Neural crest cell (in vitro differentiated cells): ENCODE measurements at places on chromosomes 3 and 15. TPM values are rescaled to one million over a fixed set of nuclear protein-coding genes. Genes with fewer than 3 reads are reported as not detected.

Gene RFTN1
- total RNA-seq = 1.9 and 2.0 TPM in 2 replicates

Gene SLC38A3
- 1.8 and 2.7 TPM in 2 replicates for total RNA-seq

Gene ZNF620
- total RNA-seq = 22.0 and 24.0 TPM in 2 replicates

Gene TICRR
- total RNA-seq = 43.0 and 44.9 TPM in 2 replicates

Gene PML
- 30.6 and 38.0 TPM in 2 replicates for total RNA-seq

Gene USP3
- total RNA-seq = 80.0 and 85.7 TPM in 2 replicates

Gene ATP8B4
- 0.18 TPM in 1 of 2 replicates, not detected in the other for total RNA-seq

Gene MYZAP
- 0.28 TPM in 1 of 2 replicates, not detected in the other for total RNA-seq

Gene SNRPA1
- 118 and 132 TPM in 2 replicates for total RNA-seq

GRCh38 chr15:72464251-72464650 lies 9.9 kb upstream of the ARIH1 start:
- DNase-seq = no peak

DNA sequence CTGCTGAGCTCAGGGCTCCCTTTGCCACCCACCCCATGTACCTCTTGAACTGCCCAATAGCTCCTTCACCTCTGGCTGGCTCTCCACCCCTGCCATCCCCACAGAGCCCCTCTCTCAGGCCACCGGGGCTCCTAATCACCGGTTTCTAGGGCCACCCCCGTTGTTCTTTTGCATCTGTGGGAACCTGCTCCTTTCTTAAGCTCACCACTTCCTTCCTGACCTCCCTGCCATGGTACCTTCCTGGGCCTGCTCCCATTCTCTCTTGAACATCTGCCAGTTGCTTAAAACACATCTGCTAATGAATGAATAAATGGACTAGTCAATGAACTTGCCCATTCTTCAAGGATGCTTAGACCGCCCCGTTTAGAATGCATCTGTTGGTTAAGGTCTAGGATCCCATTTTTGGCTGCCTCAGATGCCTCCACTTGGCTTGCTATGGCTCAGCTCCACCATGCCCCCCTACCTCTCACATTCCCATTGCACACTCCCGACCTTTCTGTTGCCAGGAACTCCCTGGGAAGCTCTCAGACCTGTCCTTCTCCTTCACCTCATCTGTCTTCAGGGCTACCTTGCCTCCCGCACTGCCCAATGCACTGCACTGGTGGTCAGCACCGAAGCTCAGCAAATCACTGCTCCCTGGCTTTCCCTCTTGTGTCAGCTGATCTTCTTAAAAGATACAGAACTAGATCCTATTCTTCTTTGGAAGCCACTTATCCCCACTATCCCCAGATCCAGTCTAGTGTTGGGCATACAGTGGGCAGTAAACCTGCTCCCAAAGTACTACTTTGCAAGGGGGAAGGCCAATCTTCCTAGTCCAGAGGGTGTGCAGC lies 9.1 kb downstream of the AMOTL2 start:
- DNase-seq = no peak

GRCh38 chr3:10495003-10495402 lies 10.4 kb downstream of the ATP2B2 start:
- no peak for DNase-seq

DNA sequence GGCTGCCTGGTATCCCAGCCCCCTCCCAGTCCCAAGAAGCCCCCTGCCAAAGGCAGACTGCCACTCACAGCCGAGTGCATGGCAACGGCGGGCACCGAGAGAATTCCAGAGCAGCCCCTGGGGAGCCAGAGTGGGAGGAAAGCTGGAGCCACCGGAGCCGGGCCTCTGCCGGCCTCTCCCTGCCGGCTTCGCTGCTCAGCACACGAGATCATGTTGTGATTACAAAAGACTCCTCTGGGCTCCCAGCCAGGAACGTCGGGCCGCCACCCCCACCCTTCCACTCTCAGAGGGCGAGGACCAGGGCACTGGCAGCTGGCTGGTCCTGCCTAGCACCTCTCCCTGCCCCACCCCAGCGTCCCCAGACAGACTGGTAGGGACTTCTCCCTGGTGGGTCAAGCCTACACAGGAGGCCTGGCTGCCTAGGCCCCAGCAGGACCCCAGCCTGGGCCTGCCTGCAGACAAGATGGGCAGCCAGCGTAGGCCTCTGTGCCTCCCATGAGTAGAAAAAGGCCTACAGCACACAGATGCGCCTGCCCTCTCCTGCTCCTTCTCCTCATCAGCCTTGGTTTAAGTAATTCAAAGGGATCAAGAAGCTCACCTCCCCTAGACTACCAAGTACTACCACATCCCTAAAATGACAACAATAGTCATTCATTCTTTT lies at the start of gene CCDC9B:
Gene CCDC9B (minus strand): TSS at position 200 of the 661 bp plus-strand sequence. CDS start 120 bp downstream, at position 80.
- DNase-seq = no peak

- no peak for DNase-seq
These were observed 18.8 kb downstream of the GNB4 start for GRCh38 chr3:179432451-179432850.

DNA sequence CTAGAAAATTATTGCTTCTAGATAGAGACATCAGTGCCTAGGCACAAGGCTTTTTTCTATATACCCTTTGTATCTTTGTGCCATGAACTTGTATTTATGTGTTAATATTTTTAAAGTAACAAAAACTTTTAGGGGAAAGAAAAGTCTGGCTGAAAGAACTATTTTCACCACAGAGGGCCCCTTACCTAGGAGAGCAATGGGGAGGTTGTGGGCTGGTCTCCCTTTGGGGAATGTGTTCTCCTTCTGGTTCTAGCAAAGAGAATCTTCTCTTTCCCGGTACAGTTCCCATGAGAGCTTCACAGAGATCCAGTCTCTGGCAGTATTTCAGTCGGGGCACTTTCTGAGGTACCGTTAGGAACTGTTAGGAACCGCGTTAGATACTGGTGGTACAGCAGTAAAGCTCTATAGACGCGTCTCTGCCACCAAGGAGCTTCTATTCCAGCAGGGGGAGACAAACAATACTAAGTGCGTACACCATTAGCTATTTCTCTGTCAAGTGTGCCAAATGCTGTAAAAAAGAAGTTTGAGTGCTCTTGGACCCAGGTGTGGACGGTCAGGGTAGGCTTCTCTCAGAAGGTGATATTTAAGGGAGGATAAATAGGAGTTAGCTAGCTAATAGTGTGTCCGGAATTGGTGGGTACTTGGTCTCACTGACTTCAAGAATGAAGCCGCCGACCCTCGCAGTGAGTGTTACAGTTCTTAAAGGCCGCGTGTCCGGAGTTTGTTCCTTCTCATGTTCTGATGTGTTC lies 4.6 kb upstream of the EPB42 start:
- DNase-seq = no peak

DNA sequence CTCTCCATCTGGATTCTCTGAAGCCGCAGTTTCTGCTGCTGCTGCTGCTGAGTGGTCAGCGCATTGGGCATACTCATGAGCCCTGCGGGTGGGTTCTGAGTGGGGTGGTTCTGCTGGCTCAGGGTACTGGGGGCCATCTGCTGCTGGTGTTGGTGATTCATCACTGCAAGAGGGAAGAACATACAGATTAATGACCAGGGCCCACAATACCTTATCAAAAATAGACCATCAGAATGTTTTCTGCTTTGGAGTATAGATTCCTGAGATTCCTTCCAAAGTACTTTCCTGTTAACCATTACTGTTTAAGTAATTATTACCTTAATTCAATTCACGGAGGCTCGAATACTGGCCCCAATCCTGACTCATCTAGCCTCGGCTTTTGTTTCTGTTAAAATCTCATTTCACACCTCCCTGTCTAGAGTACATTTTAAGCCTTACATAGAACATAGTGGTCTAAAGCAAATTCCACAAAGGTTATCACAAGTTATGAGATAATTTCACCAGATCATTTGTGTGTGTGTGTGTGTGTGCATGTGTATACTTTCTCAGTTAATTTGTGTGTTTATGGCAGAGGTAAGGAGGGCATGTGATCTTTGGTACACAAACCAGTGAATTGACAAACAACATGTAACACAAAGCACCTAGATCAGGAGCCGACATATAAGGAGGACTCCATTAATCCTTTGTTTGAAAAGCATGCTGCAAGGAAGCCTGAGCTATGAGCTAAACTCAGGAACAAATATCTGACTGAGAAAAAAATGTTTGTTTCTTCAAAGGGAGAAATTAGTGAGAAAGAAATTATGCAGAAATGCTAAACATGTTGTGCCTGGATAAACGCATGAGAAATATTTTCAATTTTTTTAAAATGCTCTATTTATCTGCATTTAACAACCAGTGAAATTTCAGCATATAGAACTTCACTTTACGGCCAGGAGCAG lies 68.1 kb downstream of the TM4SF4 start:
- DNase-seq = no peak

DNA sequence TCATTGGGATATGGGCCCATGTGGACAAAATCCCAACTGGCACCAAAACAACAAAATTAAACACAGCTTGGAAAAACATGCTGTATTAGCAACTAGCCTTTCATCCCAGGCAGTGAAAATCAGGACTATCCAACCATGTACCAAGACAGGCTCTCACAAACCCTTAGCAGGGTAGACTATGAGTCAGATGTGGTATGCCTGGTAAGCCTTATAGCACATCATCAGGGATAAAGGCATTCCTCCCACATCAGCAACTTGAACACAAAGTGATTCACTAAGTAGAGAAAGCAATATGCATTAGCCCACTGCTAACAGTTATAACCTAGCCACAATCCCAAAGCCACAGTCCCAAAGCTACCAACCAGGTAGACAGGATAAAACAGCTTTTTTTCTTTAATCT lies 8.0 kb downstream of the CEP152 start:
- DNase-seq = no peak

DNA sequence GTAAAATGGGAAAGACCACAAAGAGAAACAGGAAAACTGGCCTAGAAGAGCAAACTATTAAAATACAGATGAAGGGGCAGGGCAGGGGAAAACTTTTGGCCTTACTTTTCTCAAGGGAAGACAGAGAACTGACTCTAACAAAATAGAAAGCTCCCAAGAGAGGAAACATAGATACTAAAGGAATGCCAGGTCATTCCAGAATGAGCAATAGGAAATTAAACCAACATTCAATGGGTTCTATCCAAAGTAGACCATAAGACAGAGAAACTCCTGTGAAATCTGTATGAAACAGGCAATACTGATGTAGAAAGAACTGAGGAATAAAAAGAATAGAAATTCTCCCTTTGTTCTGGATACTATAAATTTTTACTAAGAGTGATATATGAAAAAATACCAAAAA lies 491.8 kb downstream of the MECOM start:
- DNase-seq = no peak
